ENCODE measurements at places on chromosomes 3 and 15.

DNA sequence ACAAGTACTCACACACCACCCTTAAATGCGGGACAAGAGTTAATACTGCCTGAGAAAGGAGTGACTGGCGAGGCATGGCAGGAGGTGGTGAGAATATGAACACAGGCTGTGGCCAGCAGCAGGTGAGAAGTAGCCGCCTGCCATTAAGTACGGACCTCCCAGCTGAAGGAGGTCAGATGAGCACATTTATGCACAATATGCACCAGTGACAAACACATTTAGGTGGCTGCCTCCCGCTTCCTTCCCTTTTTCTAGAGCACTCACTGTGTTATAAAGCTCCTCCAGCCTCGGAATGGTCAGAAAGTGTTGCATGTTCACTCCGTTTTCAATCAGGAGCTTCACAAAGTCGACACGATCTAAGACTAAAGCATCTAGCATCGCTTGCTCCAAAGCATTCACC, 52.4 kb downstream of the TRPM1 start:
- no peak for DNase-seq

- DNase-seq = no peak
These were observed 366.7 kb upstream of the SGO1 start for GRCh38 chr3:20552605-20553275.

DNA sequence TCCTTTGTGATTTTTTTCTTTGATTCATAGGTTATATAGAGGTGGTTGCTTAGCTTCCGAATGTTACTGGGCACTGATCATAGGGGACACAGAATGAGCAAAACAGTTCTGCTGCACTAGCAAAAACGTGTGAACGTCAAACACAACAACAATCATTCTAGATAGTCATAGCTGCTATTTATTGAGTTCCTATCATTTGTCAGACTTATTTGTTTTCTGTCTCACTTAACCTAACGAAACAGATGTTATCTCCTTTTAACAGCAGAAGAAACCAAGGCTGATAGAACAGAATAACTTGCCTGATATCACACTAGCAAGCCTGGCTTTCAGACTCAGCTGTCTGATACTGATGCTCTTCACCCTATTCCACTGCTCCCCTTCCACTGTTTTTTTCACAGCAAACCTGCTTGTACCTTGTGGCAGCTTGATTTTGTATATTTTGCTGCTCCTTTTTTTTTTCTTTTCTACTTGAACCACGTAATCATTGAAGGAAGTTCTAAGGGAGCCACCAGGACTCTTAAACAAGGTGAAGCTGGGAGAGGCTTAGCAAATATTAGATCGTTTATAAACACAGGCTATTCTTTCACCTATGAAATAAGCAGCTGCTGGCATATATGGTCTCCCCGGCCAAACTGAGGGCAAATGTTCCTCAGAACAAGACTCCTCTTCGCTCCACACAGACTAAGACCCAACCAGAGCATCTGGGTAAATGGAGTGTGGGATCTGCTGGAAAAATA, 78.8 kb downstream of the MCF2L2 start:
- no peak for DNase-seq

DNA sequence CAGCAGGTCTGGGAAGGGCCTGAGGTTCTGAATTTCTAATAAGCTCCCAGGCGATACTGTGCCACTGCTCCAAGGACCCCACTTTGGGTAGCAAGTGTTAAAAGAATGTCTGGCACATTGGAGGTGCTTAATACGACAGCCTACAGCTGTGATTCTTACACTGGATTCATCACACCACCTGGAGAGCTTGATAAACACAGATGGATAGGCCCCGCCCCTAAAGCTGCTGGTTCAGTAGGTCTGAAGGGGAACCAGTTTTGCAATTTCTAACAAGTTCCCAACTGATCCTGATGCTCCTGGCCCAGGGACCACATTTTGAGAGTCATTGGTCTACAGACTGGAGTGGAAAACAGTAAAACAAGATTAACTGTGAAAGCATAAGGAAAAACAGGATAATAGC, 124.8 kb upstream of the ST8SIA2 start:
- DNase-seq = no peak

DNA sequence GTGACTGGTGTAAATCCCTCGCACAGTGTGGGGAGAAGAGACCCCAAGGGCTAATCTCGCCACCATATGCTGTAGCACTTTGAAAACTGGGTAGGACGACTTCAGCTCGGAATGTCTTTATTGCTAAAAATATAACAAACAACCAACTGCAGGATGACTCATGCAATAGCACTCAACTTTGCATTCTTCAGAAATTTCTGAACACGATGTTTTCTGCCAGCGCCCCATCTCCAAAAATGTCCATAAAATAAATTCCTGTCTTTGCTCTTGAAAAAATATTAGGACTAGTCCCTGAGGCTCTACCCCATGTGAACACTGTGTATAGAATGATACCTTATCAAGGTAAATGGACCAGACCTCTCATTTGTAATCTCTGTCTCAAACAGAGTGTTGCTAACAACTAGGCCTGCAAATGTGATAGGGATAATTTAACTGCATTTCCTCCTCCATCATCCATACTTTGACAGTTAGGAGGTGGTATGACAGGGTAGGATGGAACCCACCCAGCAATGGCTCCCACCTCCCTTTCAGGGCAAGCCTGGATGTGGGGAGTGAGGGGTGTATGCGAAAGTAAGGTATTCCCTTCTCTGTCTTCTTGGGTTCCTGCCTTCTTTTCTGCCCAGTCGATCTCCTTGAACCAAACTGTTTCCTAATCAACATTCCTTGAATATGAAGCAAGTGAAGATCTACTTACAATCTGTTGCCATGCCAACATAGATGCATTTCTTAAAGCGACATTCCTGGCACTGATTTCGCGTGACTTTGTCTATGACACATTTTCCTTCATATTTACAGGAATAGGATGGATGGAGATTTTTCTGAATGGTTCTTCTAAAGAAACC, 201.1 kb downstream of the NR1D2 start:
- DNase-seq = no peak

DNA sequence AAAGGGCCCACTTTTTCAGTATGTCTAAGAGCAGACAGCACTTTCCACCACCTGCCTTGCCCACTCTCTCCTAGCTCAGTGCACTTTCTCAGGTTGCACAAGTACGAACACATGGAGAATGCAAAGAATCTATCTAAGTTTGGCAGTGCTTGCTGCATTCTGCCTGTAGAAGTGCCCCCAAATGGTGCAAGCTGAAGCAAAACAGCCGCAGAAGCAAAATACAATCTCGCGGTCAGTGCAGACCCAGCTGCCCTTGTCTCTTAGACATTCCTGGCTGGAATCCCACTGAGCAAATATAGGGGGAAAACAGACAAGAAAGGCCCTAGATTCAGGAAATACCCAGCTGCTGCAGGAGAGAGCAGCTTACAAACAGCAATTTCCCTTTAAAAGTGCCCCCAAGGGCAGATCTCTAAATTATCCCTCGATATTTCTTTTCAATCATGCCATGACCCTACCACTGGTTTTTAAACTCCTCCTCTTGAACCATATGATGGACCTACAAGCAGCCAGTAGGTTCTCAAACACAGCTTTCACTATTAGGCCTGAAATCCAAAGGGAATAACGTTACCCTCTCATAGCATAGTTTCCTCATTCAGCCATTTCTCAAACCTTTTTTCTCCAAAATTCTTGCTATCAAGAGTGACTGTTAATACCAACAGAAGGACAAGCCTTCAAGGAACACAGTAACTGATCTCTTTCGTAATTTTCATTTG, 67.0 kb downstream of the TNIK start:
- no peak for DNase-seq

DNA sequence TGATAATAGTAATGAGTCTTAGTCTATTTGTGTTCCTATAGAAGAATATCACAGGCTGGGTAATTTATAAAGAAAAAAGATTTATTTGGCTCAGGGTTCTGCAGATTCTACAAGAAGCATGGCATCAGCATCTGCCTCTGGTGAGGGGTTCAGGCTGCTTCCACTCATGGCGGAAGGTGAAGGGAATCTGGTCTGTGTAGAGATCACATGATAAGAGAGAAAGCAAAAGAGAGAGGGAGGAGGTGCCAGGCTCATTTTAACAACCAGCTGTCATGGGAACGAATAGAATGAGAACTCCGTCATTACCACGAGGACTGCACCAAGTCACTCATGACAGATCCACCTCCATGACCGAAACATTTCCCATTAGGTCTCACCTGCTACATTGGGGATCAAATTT, 664.0 kb upstream of the SGO1 start:
- no peak for DNase-seq

- no peak for DNase-seq
These were observed 1.9 kb downstream of the DUOXA2 start for GRCh38 chr15:45116006-45116481.

DNA sequence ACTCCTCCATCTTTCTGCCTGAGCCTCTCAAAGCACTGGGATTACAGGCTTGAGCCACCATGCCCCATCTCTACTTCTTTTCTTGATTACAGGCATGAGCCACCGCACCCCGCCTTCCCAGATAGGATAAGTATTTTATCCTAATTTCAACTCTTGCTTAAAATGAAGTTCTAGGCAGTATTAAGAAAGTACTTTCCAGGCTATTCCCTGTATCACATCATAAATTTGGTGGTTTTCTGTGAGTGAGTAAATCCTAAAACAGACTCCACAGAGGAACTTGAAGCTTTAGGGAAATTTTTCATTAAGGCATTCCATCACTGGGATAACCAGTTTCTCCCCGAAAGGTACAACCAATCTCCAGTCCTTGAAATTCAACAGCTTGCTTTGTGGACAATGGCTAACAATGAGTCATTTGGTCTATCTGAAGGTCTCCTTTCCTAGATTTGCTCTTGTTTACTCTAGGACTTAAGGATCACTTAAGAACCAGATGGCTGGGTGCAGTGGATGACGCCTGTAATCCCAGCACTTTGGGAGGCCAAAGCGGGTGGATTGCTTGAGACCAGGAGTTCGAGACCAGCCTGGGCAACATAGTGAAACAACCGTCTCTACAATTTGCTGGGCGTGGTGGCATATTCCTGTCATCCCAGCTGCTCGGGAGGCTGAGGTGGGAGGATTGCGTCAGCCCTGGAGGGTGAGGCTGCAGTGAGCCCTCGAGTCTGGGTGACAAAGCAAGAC, 49.7 kb upstream of the SKIL start:
- no peak for DNase-seq

DNA sequence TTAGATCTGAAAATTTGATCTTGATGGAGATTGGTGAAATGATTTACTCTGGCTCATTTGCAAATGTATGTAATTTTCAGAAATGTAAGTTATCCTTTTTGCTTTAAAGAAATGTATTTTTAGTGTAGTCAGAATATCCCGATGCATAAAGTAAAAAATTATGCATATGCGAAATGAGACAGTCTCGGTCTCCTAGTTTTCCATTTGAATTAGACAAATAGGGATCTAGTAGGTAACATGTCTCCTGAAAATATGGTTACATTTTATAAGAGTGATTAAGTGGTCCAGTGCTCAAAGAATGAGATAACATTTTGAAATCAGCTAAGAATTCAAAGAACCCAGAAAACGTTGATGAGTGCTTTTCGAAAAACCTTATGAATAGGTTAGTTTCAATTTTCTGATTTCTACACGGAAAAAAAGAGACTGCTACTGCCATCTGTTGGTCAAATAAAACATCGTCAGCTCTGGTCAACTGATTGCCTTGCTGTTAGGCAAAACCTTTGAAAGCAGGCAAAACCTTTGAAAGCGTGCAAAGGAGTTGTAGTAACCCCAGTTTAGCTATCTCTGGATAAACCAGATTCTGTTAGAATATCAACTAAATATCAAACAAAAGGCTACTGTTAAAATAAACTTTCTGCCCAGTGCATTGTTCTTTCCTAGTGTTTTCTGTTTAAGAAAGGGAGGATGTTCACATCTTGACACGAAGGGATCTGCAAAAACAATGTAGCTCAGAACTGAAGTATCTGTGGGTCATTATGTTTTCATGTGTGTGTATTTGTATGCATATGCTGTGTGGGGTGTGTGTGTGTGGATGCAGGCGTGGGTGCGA, 59.3 kb upstream of the CHMP2B start:
- no peak for DNase-seq

- no peak for DNase-seq
These were observed 12.6 kb upstream of the PDIA5 start for GRCh38 chr3:123054109-123054778.

- no peak for DNase-seq
These were observed 287.2 kb downstream of the SHQ1 start for GRCh38 chr3:72560846-72561675.

- DNase-seq = no peak
These were observed 40.2 kb upstream of the CLRN1 start for GRCh38 chr3:151012753-151013152.

- DNase-seq = no peak
These were observed 31.3 kb downstream of the RPL39L start for GRCh38 chr3:187107989-187108388.

- no peak for DNase-seq
These were observed 74.3 kb upstream of the VGLL4 start for GRCh38 chr3:11717768-11718636.

- no peak for DNase-seq
These were observed 29.4 kb upstream of the ACAD9 start for GRCh38 chr3:128849911-128850455.

- DNase-seq = no peak
These were observed 93.2 kb upstream of the CCDC80 start for GRCh38 chr3:112734171-112734570.

- no peak for DNase-seq
These were observed 178.8 kb downstream of the PLCL2 start for GRCh38 chr3:17063596-17063995.

DNA sequence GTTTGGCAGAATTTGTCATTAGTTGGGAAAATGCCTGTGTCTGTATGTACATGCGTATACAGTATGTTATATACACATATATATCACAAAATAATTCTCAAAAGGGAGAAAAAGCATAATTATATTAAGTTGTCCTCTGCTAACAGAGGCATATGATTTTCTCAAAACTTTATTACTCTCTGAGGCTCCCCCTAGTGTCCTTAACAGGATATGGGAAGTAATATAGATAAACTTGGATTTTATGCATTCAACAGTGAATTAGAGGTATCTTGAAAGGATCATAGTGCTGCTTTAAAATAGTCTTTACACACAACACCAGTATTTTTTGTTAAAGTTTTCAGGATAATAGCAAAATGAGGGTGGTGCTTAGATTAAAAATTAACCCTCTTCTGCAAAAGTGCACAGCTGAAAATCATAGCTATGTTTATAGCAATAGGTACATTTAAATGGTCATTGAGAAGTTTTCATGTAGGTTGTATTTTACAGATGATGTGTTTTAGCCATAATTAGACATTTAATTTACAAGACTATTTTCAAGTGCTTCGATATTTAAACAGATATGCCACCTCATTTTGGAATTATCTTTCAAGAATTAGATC, 454.0 kb upstream of the ROBO2 start:
- no peak for DNase-seq

DNA sequence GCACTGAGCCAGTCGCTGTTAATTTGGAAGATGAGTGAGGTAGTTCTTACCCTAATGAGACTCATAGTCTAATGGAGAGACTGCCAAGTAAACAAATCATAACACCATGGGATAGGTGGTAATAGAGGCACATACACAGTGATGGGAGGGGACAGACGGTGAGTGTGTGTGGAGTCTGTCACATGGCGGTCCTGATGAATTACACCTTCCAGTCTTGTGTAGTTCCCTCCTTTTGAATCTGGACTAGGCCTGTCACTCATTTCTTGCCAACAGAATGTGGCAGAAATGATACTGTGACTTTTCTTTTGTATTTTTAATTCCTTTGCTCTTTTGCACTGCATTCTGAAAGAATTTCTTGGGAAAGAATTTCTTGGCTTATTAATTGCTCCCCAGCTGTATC, 78.1 kb downstream of the NR1D2 start:
- DNase-seq = no peak

- DNase-seq = no peak
These were observed 7.7 kb downstream of the SLC6A6 start for GRCh38 chr3:14410106-14410502.

- DNase-seq = no peak
These were observed 50.1 kb downstream of the DOCK3 start for GRCh38 chr3:50724831-50725230.

Data from SIG-M5 (cell line).